ENCODE measurements at places on chromosomes 16 and 17.

DNA sequence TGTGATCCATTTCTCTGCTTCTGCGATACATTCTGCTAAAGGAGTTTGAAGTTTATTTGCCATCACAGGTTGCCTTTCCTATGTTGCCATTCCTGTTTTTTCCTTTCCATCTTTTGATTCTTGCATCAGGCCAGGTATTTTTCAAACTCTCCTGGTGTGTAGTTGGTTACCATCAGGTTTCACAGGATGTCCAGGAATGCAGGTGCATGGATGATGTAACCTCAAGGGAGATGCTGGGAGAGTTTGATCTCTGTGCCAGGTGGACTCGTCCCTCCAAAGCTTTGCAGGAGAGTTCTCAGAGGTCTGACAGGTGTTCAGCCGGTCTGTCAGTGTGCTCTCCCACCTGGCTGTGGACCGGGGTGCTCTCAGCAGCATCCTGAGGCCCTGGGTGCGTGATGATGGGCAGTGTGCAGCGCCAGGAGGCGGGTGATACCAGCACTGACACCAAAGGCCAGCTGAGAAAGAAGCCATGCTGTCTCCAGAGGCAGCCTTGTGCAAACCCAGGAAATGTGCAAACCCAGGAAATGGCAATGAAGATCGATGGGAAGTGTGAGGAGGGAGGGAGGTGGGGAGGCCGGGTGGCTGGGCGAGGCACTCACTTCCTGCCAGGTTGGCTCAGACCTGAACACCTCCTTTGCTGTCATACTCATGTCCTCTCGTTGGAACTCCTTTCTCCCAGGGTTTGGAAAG lies 1.7 kb downstream of the ATP2C2 start:
- no peak for DNase-seq

- DNase-seq: no peak
Measured at GRCh38 chr16:23711785-23712184, 1.2 kb downstream of the ERN2 start.

DNA sequence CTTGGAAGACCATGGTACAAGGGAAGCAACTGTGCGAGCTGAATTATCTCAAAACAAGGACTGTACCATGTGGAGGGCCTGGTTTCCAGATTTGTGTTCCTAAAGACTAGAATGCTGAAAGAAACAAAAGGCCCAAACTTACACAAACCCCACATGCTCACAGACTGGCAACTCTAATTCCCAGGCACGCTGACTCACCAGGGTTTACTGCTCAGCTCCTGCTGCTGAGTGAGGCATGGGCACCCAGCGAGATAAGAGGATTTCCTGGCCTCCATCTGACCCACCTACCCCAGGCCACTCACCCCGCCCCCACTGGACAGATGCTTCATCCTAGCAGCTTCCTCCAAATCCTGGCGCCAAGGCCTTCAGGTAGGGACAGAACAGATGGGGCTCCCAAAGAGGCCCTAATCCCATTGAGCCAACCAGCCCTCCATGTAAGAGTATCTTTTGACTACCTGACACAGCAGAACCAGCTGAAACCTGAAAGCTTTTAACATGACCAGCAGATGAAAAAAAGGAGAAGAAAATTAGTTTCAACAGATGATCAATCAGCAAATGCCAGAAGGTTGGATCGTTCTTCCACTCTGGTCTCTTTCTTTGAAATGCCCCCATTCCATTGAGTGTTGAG lies 33.9 kb downstream of the DCUN1D3 start:
- DNase-seq: no peak

- DNase-seq: no peak
Measured at GRCh38 chr16:64280317-64280716, 841.5 kb downstream of the CDH11 start.

Data from NCI-H187 (cell line).